ENCODE measurements at places on chromosomes 7 and 10.

DNA sequence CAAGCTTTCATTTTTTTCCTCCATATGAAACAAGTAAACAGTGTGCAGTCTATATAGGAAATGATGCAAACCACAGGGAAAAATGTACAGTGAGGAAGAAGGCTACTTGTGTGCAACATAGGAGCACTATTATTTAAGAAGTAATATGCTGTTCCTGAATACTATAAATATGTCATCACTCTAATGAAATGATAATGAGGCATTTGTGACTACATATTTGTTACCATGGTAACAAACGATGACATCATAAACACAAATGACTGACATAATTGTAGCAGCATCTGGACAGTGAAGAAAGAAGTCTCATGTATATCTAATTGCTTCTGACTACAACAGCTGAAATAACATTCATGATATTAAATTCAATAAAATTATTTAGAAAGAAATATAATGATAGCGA is 164.8 kb downstream of the C7orf25 start:
- peak; percentile 17 for DNase-seq

DNA sequence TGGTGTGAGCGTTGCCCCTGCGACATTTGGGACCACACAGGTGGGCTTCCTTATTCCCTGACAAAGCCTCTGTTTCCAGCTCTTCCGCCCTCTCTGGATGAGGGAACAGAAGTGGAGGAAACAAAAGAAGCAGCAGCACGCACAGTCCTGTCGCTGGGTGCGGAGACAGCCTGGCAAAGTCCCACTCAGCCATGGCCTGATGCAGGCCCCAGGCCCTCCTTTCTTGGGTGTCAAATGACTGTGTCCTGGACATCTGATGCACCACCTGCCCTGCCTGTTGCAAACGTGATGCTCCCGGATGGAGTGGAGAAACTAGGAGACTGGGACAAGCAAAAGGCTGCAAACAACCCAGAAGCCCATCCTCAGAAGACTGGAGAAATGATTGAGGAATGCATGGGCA is 20.7 kb downstream of the ZMIZ2 start:
- DNase-seq, result no peak

DNA sequence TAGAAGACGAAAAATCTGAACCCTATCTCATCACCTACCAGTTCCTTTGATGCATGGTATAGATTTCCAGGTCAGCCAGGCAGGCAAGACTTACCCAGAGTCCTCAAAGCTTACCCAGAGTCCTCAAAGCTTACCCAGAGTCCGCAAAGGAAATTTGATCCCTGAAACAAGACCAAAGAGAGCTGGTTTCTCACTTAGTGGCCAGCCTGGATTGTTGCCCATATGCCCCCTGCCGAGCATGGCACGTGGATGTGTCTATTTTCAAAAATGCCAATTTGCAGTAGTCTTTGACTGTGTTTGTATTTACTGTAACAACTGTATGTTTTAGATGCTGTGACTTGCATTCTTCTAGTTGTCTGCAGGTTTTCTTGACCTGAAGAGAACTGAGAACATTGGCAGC is 120.2 kb upstream of the STARD3NL start:
- DNase-seq, result no peak

DNA sequence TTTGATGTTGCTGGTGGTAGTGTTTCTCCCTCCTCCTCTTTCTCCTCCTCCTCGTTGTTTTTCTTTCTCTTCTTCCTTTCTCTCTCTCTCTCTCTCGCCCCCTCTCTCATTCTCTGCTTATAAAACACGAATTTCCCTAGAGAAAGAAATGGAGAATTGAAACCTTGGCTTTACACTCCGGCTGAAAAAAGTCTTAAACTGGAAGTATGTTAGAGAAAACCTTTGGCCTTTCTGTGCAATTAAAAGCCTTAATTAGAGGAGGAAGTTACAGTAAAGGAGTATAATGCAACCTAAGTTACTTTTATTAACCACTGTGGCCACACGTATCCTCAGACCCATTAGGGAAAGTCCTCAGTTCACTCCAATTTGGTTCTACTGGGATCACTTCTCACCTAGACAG is 501.7 kb upstream of the SORCS1 start:
- no peak for DNase-seq

- no peak for DNase-seq
Measured at GRCh38 chr7:10401793-10402192, 571.9 kb upstream of the PHF14 start.

DNA sequence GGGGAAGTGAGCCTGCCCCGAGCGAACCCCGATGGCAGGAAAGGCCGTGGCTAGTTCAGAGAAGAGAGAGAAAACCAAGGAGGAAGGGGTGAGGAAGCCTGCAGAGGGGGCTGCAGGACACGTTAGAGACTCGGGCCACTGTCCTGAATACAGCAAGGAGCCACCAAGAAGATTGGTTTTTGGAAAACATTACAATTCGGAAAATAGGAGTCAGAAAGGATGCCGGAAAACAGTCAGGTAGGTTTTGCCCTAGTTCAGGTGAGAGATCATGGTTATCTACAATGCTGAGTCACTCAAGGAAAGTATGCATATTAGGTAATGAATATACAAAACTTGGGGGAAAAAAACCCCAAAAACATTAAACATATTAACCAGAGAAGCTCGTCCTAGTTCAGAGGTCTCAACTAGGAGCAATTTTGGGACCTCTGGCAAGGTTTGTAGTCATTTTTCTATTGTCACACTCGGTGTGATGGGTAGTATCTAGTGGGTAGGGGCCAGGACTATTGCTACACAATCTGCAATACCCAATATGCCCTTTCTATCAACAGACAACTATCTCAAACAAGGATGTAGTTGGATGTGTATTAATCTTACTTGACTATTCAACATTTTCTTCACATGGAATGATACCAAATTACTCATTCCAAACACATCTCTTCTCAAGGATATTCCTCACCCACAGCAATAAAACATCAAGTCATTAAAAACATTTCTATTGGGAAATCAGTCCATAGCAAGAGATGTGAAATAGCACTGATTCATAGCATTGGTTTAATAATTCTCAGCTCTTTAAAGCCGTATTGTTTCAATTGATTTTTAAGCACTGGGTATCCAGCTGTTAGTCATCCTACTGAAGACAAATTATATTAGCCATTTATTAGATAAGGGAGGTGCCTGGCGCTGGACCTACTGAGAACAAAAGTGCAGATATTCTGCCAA is 74.4 kb upstream of the RSU1 start:
- DNase-seq, result peak; percentile 94

DNA sequence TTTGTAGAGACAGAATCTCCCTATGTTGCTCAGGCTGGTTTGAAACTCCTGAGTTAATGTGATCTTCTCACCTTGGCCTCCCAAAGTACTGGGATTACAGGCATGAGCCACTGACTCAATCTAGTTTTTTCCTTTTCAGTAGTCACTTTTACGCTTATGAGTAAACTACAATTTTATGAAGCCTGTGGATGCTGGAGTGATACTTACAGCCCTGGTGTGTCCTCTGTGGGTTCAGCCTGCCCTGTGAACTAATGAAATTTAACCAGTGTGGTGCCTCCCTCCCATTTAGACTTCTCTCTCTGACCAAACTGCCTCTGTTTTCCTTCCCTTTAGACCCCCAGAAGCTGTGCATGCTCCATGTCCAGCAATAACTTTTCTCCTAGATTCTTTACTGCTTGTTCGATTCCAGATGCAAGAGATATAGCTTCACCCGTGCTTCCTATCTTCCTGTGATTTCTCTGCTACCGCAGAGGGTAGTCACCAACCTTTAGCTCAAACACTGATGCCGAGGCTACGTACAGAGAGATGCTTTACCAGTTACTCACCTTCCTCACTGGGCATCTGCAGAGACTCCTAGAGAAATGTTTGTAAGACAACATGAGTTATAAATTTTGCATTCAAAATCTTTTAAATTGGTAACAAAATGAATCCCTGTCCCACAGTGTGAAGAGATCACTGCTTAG is 90.8 kb downstream of the KIAA1217 start:
- DNase-seq, result peak; percentile 46

DNA sequence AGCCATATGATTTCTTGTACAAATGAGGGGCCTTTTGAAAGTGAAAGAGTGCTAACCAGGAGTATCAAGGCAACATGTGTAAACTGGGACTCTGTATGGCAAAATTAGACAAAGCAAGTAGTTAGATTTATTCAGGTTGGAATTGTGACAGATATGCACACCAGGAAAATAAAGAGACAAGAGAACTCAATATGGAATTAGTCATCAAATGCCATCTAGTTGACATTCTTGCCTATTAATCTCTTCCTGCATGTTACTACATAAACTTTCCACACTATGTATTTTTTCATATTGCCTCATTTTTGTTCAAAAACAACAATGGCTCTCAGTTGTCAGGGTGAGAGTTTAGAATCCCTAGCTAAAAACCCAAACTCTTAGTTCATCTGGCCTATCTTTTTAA is 799.0 kb downstream of the NRG3 start:
- peak; percentile 2 for DNase-seq

DNA sequence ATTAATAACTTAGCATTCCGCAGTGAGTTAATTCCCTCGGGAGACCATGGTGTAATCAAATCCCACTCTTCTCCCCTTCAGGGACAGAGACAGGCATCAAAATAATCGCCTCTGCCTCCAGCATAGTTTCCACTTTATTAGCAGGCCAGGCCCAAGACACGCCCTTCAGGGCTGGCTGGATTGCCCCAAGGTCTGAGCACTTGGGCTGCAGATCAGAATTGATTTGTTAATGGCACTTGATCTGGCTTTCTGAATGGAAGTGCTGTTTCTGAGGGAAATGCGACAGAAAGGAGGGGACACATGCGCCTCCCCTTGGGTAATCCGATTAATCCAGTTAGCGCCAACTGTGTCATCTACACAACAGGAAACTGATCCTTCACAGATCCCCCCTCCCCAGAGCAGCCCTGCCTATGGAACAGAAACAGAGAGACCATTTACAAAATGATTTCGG is 15.6 kb downstream of the CHAT start:
- DNase-seq, result no peak

- DNase-seq, result no peak
Measured at GRCh38 chr7:76327610-76328009, 25.1 kb downstream of the HSPB1 start.

DNA sequence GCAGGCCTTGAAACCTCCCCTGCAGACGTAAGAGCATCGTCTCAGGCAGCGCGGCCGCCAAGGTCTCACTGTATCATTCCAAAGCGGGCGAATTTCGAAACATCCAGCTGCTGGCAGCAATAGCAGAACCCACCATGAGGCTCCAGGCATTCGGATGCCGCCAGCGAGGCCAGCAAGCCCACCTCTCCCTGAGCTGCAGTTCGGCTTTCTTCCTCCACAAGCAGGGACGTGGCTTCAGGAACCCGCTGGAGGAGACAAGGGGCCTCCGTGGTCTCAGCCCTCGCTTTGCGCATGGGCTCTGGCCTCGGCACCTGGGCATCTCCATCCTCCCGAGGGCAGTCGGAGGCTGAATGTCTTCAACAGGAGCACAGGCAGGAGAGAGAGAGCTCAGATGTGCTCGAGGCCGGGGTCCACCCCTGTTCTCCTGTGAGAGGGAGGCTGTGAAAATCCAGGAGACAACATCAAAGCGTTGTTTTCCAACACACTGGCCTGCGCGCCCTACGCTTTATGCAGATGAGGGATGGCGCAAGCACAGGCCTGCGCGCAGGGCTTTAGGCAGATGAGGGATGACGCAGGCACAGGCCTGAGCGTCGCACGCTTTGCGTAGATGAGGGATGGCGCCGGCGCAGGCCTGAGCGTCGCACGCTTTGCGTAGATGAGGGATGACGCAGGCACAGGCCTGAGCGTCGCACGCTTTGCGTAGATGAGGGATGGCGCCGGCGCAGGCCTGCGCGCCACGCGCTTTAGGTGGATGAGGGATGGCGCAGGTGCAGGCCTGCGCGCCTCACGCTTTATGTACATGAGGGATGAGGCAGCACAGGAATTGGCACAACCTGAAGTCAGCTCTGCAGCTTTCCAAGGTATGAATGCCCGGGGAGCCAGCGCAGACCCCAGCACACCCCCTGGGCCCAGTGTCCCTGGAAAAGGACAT is 103.2 kb downstream of the WDR37 start:
- DNase-seq, result no peak

GRCh38 chr10:126014309-126014708 is 117.9 kb downstream of the FANK1 start:
- DNase-seq, result peak; percentile 56

DNA sequence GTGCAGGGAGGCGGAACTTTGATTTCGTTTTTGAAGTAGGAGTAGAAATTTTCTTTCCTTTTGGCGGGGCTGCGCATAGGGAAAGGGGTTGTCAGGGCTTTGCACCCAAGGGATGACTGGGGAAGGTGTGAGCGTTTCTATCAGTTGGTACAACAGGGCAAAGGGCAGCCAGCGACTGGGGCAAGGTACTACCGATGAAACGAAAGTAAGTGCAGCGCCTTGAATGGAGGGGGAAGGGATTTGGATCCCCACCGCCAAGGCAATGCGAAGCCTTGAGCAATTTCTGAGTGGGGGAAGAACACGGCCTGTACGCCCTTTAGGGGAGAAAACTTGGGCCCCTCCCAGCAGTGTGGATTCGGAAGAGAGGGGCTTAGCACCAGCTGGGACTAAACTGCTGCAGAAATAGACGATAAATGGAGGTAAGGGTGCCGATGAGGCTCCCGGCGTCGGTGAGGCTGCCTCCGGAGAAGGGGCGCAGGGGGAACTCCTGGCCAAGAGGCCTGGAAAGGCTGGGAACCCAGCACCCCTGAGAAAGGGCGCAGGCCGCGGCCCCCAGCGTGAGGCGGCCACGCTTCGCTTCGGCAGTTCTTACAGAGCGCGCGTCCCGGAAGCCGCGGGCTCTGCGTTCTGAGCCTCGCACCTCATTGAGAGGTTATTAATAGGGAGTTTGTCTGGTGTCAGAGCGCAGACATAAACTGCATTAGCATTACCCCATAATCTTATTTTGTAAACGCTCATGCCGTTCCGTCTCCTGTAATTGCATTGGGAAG is 10.0 kb upstream of the TLX1 start:
- DNase-seq, result no peak

DNA sequence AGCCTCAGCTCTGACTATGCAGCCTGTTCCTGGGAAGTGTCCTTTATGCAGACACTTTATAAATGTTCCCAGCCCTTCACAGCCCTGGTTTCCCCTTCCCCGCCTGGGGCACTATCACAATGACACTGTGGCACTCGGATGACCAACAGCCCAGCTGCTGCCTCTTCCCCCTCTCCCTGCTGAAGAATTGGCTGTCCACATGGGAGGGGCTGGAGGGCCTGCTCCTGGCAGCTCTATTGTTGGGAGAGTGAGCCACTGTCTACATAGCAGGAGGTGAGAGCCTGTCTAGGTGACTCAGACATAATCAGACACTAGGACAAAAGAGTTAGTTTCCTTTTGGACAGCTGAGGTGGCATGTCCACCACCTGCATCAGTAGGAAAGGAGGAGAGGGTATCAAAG is 437.5 kb downstream of the PLXNA4 start:
- DNase-seq, result peak; percentile 84

GRCh38 chr10:128864554-128865295 is 602.3 kb upstream of the MGMT start:
- no peak for DNase-seq

Measured in bronchial epithelial cell (primary cell).